Pancreas (tissue), 10 donors: ENCODE measurements at places on chromosomes 1 and 21. TPM values are rescaled to one million over a fixed set of nuclear protein-coding genes. Genes with fewer than 3 reads are reported as not detected.
A peak's percentile ranks its signal among the peaks of the same experiment; 100 is the strongest.

DNA sequence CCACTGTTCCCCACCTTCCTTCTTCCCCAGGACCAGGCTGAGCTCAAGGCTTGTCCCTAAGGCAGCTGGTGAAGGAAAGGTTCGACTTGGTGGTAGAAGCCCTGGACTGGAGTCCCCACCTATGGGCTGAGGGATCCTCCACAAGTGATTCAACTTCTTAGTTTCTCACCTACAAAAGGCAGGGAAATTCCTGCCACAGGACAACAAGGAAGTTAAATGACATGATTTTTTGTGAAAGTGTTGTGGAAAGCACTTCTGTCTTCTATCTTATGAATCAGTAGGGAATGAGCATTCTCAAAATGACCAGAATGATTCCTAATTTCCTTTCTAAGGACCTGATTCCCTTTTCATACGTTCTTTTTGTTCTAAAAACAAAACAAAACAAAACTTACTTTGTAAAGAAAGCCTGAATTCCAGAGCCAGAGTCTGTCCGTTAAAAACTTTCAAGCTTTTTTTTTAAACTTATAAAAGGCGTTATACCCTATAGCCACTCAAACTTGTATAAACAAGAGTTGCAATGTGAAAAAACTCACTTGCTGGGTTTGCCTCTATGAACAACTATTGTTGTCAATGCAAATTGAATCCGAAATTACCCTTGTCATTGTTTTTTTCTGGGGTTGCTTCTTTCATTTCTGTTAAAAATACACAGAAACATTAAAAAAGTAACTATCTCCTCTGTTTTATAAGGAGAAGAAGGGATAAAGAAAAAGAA lies 12.2 kb downstream of the KCNJ15 start:
- DNase-seq, result no peak

GRCh38 chr21:34812504-34813265 lies 143.9 kb downstream of the CLIC6 start:
- no peak for DNase-seq

The CLEC20A gene
- not detected for total RNA-seq

The CERS2 gene
- total RNA-seq, result 75.0 TPM

DNA sequence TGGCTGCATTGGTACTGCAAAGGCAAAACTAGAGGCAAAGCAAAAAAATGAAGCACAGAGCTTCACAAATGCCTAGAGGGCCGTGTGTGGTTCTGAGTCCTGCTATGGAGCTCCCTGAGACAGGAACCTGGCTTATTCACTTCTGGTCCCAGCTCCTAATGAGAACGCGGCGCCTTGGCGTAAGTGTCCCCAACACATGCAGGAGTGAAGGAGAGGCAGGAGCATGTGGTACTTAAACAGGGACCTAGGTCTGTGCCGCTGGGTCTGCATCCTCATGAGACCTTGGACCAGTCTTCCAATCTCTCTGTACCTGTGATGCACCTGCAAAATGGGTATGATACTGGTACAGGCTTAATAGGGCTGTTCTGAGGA lies 14.4 kb upstream of the SLC2A7 start:
- no peak for DNase-seq

The MANEAL gene
- 7.1 TPM for total RNA-seq

DNA sequence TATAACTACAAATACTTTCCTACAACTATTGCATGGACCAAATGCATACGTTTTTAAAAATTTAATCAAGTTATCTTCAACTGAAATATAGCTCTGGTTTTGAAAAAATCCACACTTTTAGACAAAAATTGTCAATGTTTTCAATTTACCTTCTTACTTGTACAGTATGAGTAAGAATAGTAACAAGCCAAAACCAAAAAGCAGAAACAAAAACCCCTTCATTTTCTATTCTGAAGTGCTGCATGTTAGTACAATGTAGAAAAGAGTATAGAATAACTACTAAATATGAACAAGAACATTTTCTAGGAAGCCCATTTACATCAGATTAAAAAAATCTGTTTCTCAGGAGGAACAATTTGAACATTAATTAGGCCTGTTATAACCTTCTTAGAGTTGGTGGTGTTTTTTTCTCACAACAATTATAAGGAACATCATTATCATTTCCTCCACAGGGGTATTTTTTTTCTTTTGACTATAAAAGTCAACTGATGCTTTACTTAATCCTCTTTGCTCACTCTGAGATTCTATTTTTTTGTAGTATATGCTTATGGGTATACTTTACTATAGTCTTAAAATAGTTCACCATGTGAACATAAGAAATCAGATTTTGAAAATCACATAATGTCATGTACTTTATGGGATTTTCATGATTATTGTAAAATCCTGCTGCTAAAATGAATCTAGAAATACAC lies 475.4 kb downstream of the PTBP2 start:
- DNase-seq, result no peak

DNA sequence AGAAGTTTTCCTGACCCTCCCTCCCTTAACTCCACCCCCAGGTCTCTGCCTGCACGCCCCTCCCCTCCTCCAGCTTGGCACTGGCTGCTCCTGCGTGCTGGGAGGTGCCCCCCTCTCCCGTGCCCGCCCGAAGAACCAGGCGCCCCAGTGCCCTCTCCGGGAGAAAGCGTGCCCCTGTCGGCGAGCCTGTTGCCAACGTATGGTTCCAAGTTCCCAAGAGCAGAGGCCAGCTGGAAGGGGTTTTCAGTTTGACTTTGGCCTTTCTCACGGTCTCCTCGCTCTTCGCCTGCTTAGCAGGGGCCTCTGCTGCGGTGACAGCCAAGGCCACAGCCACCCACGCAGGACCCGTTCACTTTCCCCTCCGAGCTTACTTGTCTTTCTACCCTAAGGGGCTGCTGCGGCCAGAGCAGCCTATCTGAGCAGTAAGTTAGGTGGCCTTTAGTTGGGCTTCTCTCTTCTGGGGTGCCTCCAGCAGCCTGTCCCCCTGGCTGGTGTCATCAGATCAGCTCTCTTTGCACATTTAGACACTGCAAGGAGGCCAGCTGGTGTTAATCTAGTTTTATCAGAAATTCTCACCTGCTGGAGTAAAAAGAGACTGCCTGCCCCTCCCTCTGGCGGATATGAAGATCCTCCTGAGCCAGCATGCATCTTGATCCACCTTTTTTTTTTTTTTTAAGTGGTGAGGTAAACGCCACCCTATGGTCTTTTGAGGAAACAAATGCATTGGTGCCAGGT lies 1.5 kb downstream of the STUM start:
- peak; percentile 73 for DNase-seq

DNA sequence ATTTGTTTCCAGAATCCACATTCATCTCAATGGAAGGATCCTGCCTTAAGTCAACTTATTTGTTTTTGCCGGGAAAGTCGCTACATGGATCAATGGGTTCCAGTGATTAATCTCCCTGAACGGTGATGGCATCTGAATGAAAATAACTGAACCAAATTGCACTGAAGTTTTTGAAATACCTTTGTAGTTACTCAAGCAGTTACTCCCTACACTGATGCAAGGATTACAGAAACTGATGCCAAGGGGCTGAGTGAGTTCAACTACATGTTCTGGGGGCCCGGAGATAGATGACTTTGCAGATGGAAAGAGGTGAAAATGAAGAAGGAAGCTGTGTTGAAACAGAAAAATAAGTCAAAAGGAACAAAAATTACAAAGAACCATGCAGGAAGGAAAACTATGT lies 2.6 kb downstream of the GADD45A start:
- no peak for DNase-seq

- DNase-seq, result no peak
Observed at GRCh38 chr1:56506951-56507491, 72.3 kb downstream of the PLPP3 start.

GRCh38 chr1:183879966-183880365 lies 75.0 kb downstream of the RGL1 start:
- DNase-seq, result no peak

DNA sequence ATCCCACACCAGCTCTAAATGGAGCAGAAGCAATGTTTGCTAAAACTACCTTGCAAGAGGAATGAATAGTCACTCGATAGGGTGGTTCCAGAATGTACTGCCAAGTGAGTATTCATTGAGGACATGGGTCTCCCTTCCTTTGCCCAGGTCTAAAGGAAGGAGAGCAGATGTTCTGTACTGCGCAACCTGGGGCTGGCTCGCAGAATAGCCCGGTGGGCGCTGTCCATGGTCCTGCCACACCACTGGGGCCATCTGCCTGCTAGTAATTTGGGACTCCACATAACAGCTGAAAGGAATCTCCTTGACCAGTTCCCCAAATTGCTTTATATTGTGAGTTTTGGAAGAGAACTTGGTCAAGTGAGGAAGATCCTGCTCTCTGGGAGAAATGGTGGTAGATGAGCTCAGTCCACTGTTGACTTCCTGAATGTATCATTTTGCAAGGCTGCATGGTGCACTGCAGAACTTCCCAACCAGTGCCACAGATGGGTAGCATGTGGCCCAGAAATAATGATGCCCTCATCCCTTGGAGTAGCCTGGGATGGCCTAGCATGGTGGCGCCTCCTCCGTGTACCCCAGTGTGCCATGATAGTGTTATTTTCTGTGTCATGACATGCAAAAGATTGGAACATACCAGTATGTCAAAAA lies 5.7 kb downstream of the SLC6A17 start:
- DNase-seq, result peak; percentile 70

The LCK gene
- total RNA-seq, result 1.6 TPM

DNA sequence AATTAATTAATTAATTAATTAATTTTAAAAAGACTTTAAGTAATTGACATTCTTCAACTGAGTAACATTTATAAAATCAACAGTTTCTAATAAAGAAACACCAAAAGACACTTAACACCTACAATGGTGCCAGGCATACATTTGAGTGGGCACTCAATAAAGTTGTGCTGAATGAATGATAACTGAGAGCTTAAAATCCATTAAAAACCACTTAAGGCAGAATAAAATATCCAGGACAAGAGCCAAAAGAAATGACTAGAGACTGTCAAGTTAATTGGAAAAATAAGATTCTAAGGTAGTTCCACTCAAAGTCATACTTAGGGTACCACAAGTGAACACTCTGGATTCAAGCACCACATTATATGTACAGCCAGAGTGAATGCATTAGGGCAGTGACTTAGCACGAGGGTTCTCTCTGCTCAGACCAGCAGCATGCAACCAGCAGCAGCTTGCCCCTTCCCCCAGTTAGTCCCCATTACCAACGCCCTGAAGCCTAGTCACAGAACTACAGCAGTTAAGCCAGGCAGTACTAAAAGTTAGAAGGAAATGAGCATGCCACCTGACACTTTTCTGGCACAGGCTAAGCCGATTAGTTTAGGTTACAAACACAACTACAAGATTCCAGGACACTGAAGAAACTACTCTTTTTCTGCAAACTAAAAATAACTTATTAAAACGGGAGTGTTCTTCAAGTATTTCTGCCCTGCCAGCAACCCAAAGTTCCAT lies 46.5 kb downstream of the LUZP1 start:
- peak; percentile 16 for DNase-seq

DNA sequence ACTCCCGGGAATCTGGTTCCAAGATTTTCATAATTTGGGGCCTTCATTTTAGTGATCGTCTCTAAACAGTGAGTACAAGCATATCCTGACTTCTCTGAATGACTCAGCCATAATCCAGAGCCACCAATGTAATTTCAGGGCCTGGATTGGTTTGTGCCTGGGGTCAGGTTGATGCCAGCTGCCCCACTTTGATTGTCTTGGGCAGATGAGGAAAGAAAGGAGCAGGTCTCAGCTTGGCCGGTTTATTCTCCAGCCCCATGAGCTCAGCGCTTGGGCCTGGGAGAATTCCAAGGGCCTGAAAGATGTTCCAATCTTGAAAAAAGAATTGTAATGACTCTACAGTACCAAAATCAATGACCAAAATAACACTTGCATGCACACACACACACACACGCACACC lies 71.2 kb upstream of the ECE1 start:
- no peak for DNase-seq

- DNase-seq, result no peak
Observed at GRCh38 chr1:89809556-89809955, 11.3 kb upstream of the LRRC8D start.

DNA sequence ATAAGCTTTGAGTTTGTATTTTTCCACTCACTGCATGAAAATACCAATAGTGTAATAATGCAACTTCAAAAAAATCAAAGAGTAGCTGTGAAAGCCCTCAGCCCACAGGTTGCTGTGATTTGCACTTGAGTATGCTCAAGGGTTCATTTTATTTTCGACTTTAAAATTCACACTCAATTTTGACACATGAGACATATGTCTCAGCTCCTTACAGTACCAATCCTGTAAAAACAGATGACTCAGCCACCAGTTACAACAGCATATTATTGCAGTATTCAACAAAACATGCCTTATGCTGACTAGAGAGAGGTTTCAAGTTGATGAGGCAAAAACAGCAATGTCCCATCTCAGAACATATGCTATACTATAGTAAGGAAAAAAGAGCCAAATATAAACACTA lies 66.1 kb downstream of the CYYR1 start:
- no peak for DNase-seq

- DNase-seq, result no peak
Observed at GRCh38 chr1:237258871-237259270, 216.9 kb downstream of the RYR2 start.

- no peak for DNase-seq
Observed at GRCh38 chr1:40174788-40175187, 13.6 kb downstream of the RLF start.

The DNAH14 gene
- 27.6 TPM for total RNA-seq

The TMEM52 gene
- total RNA-seq, result 93.1 TPM

- DNase-seq, result peak; percentile 90
Observed at GRCh38 chr1:16212251-16212961, at the start of gene ARHGEF19. Gene ARHGEF19, minus strand, starts transcription at chr1:16212652. Its CDS starts 3,598 bp downstream, at chr1:16209054.

GRCh38 chr1:53449021-53449420 lies 10.2 kb upstream of the DMRTB1 start:
- DNase-seq, result no peak

DNA sequence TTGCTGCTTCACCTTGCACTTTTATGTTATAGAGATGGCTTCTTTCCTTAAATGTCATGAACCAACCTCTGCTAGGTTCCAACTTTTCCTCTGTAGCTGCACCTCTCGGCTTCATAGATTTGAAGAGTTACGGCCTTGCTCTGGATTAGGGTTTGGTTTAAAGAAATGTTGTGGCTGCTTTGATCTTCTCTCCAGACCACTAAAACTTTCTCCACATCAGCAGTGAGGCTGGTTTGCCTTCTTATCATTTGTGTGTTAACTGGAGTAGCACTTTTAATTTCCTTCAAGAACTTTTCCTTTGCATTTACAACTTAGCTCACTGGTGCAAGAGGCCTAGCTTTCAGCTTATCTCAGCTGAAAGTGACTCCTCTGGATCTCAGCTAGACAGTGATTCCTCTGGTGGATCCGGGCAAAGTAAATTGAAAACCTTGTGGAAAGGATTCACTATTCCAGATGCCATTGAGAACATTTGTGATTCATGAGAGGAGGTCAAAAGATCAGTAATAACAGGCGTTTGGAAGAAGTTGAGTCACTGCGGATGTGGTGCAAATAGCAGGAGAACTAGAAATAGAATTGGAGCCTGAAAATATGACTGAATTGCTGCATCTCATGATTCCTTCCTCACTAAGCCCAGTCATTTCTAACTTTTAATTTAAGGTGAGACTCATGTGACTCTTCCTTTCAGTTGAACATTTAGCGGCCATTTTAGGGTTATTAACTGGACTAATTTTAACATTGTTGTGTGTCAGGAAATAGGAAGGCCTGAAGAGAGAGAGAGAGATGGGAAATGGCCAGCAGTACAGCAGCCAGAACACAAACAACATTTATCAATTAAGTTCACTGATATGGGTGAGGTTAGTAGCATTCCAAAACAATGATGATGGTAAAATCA lies 16.2 kb upstream of the RGS1 start:
- DNase-seq, result no peak
